Retina (tissue), 1 donor: ENCODE measurements at places on chromosomes 2 and 18.

- no peak for DNase-seq
Observed at GRCh38 chr2:113755835-113756354, 547 bp downstream of the SLC35F5 start.

GRCh38 chr2:169711751-169712509, 17.7 kb downstream of the PHOSPHO2 start:
- no peak for DNase-seq

GRCh38 chr2:78992451-78992806, 33.1 kb upstream of the REG3G start:
- no peak for DNase-seq

GRCh38 chr18:6397931-6398566, 16.7 kb downstream of the L3MBTL4 start:
- no peak for DNase-seq

GRCh38 chr2:76478266-76479035, 767.7 kb upstream of the GCFC2 start:
- DNase-seq: peak; percentile 17

DNA sequence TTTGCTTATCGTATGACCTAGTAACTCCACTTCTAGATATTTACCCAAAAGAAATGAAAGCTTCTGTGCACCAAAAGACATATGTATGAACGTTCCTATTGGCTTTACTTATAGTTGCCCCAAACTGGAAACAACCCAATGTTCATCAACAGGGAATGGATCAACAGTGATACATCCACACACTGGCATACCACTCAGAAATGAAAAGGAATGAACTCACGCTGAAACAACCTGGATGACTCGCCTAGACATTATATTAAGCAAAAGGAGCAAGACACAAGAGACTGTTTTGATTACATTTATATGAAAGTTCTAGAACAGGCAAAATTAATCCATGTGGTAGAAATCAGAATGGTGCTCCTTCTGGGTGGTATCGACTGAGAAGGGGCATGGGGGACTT, 18.9 kb downstream of the ADRA2B start:
- DNase-seq: no peak

- no peak for DNase-seq
Observed at GRCh38 chr18:46282177-46282570, 178.0 kb downstream of the HAUS1 start.

GRCh38 chr18:36634573-36635216, 194.1 kb downstream of the TPGS2 start:
- DNase-seq: no peak

GRCh38 chr2:233252227-233252626, 754 bp downstream of the ATG16L1 start:
- DNase-seq: peak; percentile 46

DNA sequence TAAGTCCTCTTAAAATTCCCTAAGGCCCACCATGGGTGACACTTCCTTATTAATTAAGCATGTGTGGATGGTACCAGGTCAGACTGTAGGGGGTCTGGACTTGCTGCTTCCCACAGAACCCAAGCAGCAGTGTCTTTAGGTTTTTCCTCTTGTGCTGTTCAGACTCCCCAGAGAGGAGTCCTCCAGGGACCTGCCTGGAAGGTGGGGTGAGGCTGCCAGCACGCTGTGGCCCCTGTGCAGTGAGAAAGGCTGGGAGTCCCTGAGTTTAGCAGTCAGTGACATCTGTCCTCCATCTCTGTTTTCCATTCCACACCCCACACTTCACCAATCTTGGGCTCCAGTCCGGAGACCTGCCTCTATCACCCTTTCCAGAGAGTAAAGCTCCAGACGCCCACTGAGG, 18.0 kb upstream of the ST3GAL5 start:
- no peak for DNase-seq

- no peak for DNase-seq
Observed at GRCh38 chr18:69455125-69455524, 54.4 kb downstream of the DOK6 start.

GRCh38 chr2:192578780-192579179, 384.0 kb upstream of the TMEFF2 start:
- no peak for DNase-seq

GRCh38 chr2:44362207-44363015, 664 bp downstream of the CAMKMT start:
- DNase-seq: no peak

- no peak for DNase-seq
Observed at GRCh38 chr2:179890666-179891065, 29.3 kb upstream of the ZNF385B start.

DNA sequence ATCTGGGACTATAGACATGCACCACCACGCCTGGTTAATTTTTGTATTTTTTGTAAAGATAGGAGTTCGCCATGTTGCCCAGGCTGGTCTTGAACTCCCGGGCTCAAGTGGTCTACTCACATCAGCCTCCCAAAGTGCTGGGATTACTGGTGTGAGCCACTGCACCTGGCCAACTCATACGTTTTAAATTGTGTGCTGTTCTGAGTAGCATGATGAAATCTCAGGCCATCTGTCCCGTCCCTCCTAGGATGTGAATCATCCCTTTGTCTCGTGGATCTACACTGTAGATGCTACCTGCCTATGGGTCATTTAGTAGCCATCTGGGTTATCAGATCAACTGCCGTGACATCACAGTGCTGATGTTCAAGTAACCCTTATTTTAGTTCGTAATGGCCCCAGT, 38.5 kb upstream of the RMP24 start:
- no peak for DNase-seq

DNA sequence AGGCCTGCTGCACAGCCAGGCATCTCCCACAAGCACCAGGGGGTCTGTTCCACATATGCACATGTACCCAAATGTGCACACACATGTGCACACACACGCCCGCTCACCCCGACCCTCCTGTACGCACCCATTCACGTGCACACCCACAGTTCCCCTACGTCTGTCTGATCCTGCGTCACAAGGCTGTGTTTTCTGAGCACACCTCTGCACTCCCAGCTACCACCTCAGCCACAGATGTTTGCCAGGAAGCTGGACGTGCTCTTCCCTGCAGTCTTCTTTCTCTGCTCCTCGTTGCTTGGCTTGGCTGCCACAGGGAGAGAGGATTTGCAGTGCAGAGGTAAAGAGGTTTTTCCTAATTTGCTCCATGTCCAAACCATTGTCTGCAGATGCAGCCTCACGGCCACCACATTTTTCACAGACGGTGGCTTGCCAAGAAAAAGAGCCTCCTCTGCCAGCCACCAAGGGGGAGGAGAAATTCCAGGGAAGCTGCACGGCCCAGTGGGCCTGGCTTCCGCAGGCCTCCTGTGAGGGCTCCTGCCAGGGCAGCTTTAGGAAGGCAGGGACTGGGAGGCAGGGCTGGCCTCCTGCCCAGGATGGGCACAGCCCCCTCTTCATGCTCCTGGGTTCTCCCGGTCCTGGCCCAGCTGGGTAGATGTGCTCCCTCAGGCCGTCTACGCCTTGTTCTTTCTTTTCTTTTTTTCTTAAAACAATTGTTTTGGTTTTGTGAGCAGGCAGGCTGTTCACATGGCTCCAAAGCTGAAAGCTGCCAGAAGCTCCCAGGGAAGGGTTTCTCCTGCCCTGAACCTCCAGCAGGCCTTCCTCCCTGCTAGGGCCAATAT, 29.3 kb upstream of the HS6ST1 start:
- peak; percentile 54 for DNase-seq

DNA sequence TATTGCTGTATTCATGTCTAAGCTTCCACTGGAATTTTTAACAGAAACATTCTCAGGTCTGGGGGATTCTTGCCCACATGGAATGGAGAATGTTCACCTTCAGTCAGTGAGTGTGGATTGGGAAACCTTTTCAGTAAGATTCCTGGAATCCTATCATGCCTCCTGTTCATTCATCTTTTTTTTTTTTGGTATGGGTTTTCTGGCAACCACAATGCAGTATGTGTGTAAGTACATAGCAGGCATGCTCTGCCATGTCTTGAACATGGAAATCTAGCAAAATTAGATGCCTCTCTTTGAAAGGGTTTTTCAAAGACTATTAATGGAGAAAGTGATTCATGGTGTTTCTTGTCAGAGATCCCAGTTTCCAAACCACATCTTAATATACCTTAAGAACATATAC, 176.5 kb downstream of the LTBP1 start:
- DNase-seq: no peak

DNA sequence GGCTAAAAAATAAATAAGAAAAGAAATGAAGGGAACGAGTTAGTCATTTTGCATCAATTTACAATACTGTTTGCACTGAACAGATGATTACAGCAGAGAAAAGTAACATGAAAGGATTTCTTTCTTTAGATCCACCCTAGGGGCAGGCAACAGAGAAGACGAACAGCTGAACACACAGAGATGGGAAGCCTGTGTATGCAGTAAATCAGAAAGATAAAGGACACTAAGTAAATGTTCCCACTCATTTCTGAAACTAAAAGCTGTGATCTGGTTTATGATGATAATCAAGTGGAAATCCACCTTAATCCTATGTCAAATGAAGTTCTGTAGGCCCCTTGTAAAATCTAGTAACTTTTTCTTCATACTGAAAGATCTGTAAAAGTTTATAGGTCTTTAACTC, 54.2 kb downstream of the AKAIN1 start:
- no peak for DNase-seq

- DNase-seq: no peak
Observed at GRCh38 chr2:205660521-205661124, 21.7 kb upstream of the NRP2 start.

DNA sequence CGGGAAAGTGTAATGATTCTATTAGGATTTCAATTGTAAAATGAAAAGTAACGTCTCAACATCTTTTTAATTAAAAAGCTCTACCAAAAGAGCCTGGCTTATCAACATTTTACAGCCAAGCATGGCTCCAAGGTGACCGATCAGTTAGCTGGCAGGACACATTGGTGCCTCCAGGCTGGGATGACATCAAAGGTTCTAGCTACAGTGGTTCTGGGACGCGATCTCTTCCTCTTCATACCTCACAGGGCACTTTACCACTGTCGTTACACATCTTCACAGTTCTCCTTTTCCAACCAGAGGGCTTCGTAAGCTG, 693 bp downstream of the ORC2 start:
- DNase-seq: no peak

GRCh38 chr2:240964704-240965295, 33.6 kb upstream of the SNED1 start:
- DNase-seq: no peak

DNA sequence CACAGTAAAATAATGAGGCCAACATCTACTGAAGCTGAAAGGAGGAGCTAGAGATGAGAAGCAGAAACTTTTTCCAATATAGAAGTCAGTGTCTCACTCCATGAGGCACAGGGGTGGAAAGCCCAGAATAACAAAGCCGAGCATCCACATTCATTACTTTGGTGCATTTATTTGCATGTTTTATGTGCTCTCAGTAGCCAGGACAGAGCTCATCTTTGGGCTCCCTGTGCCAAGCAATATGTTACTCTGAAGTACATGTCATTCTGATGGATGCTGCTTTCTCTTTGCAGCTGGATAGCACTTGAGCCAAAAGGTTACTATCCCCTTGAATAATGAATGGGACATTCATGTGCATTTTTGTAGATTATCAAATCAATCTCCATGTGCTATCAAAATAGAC, 338.6 kb upstream of the SOX11 start:
- DNase-seq: no peak

GRCh38 chr18:54250846-54251261, 18.5 kb upstream of the POLI start:
- DNase-seq: no peak

DNA sequence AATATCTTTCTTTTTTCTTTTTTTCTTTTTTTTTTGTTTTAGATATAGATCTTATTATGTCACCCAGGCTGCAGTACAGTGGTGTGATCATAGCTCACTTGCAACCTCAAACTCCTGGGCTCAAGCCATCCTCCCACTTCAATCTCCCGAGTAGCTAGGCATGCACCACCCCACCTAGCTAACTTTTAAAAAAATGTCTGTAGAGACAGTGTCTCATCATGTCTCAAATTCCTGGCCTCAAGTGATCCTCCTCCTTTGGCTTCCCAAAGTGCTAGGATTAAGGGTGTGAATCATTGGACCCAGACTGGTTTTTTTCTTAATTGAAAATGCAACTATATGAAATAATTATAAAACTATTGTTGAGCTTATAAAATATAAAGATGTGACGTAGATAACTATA, 9.8 kb upstream of the ZCCHC2 start:
- no peak for DNase-seq

- no peak for DNase-seq
Observed at GRCh38 chr2:127650785-127651380, 4.9 kb downstream of the GPR17 start.

GRCh38 chr18:27270508-27270907, 85.4 kb upstream of the CHST9 start:
- no peak for DNase-seq

DNA sequence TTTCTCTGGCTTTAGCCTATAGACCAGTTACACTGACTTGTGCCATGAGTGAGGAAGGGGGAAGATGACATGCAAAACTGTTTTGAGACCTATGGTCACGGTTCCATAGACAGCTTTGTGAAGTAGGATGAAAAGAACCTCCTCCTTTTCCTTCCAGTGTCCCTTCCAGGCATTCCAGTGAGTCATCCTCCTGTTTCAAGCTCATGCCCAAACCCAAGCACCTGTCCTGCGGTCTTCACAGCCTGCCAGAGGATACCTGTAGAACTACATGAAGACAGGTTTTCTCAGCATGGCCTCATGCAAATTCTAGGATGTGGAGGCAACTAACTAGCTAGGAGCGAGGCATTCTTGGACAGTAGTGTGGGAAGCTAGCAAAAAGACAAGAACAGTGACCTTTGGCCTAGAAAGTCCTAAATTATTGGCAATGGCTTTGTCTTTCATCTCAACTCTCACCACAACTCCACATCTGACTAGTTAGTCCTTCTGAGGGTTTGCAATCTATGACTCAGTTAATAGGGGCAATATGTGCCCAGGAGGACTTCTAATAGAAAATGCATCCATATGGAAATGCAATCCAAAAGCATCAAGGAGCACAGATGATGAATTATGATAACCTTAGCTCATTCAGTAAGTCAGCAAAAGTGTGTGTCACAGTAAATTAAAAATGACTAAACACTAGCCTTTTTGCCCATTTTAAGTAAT, 154.7 kb downstream of the RBM43 start:
- no peak for DNase-seq

DNA sequence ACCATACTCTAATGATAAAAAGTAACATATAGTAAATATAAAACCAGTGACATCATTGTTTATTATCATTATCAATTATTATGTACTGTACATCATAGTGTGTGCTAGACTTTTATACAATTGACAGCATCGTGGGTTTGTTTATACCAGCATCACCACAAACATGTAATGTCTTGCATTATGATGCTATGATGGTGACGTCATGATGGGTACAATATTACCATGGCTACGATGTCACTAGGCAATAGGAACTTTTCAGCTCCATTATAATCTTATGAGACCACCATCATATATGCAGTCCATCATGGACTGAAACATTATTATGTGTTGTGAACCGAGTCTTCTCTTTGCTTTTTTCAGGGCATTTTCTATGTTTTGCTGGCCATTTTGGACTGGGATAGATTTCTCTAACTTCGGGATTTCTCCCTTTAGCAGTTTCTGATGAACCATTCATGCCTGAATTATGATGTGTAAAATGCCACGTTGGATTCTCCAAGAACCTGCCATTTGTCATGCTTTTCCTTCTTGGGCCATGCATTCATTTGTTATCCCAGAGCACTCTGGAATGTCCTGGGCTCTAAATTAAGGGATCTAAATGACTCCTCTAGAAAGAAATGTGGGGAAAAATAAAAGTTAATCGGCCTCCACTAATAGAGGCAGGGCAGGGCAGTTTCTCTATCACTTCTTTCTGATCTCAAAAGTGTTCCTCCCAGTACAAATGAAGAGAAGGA, 325.6 kb upstream of the TNP1 start:
- no peak for DNase-seq

- DNase-seq: no peak
Observed at GRCh38 chr2:9629222-9630116, 1.3 kb downstream of the YWHAQ start.

GRCh38 chr2:39682066-39682692, 16.5 kb downstream of the TMEM178A start:
- no peak for DNase-seq
